ENCODE measurements at places on chromosomes 12 and 14.

- DNase-seq = no peak
These were observed 1098.7 kb downstream of the BCL11B start for GRCh38 chr14:98173305-98173704.

- DNase-seq = peak; percentile 90
These were observed 90.5 kb downstream of the RFLNA start for GRCh38 chr12:124385219-124385969.

DNA sequence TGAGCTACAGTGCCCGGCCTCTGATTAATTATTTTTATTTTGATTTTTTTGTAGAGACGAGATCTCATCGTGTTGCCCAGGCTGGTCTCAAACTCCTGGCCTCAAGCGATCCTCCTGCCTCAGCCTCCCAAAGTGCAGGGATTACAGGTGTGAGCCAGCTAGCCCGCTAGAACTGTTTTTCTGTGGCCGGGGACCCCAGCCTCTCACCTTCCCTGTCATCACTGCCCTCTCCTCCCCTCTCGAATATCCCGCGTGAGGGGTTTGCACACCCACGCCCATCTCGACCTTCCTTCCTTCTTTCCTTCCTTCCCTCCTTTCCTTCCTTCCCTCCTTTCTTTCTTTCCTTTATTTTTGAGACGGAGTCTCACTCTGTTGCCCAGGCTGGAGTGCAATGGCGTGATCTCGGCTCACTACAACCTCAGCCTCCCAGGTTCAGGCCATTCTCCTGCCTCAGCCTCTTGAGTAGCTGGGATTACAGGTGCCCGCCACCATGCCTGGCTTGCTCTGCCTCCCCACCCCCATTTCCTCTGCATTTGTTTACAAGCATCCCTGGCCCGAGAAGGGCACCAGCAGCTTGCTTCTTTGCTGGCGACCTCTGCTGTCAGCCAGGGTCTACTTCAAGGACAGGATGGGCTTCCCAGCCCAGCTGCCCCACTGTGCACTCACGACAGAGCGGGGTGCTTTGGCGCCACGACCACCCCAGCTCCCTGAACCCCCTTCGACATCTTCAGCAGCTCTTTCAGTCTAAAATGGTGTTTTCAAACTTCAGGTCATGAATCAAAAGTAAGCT is 4.3 kb upstream of the TRAF3 start:
- DNase-seq = no peak

- DNase-seq = peak; percentile 87
These were observed 57.9 kb downstream of the NAV3 start for GRCh38 chr12:77888611-77889010.

DNA sequence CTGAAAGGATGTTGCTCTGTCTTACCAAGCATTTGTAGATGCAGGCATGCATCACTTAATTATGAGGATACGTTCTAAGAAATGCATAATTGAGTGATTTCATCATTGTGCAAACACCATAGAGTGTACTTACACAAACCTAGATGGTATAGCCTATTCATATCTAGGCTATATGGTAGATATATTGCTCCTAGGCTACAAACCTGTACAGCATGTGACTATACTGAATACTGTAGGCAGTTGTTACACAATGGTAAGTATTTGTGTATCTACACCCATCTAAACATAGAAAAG is 75.9 kb downstream of the IFT81 start:
- DNase-seq = no peak

DNA sequence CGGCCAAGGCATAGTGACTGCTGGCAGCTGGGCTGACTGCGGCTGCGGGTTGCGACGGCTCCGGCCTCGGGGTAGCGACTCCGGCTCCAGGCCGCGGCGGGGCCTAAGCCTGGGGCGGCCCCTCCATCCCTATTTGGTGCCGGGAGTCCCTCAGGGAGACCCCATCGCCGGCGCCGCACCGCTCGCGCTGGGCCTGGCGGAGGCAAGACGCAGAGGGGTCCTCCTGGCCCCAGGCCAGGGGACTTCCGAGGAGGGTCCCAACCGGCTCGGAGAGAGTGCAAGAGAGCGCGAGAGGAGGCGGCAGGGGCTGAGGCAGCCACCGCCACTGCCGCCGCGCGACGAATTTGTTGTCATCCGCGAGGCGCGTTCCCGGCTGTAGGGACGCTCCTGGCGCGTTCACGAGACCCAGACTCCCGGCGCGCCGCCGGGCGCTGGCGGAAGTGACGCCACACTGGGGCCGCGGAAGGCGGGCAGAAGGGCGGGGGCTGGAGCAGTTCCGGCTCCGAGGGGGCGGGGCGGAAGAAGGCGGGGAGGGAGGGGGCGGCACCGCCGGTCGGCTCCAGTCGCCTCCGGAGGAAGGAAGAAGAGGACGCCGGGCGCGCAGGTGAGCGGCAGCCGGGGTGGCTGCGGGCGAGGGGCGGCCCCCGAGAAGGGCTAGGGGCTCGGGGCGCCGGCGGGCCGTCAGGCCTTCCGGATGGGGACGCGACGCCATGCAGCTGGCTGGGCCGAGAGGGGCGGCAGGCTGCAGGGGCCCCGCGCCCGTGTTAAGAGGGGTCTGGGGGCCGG is at the start of the genes ATG2B and GSKIP:
Gene ATG2B (minus strand): TSS at position 377 of the 786 bp plus-strand sequence. CDS start 365 bp downstream, at position 12.
Gene GSKIP (plus strand): TSS at position 562 of the 786 bp plus-strand sequence. CDS start 18,722 bp downstream, outside the sequence.
- DNase-seq = peak; percentile 90

GRCh38 chr12:79826267-79827128 is 108.4 kb downstream of the PPP1R12A start:
- DNase-seq = no peak

- no peak for DNase-seq
These were observed 103.6 kb downstream of the ATP23 start for GRCh38 chr12:58044966-58045365.

All from astrocyte of the spinal cord (primary cell).